Putamen (tissue), 1 donor: ENCODE measurements at places on chromosomes 4 and X.

DNA sequence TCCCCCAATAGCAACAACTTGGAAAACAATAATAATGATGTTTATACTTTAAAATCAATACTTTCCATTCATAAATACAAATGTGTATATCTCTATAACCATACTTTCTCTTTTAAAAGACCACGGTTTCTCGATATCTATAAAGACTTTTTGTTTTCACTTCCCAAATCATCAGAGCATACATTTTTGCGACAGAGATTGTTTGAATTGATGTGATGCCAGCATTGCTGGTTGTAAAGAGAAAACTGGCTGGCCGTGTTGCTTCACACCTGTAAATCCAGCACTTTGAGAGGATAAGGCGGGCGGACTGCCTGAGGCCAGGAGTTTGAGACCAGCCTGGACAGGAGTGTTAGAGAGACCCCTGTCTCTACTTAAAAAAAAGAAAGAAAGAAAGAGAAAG, 77.6 kb upstream of the ZNF518B start:
- no peak for DNase-seq

- no peak for DNase-seq
These were observed 83.5 kb upstream of the SPRY1 start for GRCh38 chr4:123312951-123313592.

GRCh38 chrX:19728915-19729314, 158.5 kb downstream of the SH3KBP1 start:
- DNase-seq, result no peak

- DNase-seq, result no peak
These were observed 855.3 kb downstream of the PCDH7 start for GRCh38 chr4:31575504-31575903.

DNA sequence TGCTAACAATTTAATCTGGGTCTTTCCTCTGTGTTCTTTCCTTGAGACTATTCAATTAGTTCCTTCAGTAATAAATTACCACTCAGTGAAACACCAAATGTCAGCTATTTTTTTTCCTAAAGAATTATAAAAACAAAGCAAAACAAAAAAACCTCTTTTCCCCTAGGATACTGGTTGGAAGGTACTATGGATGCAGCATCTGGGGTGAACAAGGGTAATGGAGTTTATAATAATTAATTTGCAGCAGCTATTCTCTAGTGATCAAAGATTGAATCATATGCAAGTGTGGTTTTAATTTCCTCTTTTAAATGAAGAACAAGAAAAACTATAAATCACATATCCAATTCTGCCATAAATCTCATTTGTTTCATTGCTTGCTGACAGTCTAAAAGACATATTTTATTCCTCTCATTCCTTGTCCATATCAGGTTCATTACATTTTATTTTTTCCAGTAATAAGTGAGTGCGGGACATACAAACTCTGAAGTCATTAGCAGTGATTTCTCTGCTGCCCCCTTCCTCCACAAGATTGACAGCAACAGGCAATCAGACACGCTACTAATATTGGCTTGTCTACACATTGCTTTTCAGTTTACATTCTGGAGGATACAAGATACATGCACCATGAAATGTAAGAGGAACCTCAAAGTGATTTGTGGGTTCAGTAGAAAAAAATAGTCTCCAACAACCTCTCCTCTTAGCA, 1093.4 kb upstream of the SLIT2 start:
- no peak for DNase-seq
